Brain (organoid and tissue), 16 donors: ENCODE measurements at places on chromosomes 5 and 9. TPM values are rescaled to one million over a fixed set of nuclear protein-coding genes. Genes with fewer than 3 reads are reported as not detected.

The APC gene
- polyA plus RNA-seq: 9.2 TPM

The FKTN gene
- polyA plus RNA-seq: 4.5 TPM

DNA sequence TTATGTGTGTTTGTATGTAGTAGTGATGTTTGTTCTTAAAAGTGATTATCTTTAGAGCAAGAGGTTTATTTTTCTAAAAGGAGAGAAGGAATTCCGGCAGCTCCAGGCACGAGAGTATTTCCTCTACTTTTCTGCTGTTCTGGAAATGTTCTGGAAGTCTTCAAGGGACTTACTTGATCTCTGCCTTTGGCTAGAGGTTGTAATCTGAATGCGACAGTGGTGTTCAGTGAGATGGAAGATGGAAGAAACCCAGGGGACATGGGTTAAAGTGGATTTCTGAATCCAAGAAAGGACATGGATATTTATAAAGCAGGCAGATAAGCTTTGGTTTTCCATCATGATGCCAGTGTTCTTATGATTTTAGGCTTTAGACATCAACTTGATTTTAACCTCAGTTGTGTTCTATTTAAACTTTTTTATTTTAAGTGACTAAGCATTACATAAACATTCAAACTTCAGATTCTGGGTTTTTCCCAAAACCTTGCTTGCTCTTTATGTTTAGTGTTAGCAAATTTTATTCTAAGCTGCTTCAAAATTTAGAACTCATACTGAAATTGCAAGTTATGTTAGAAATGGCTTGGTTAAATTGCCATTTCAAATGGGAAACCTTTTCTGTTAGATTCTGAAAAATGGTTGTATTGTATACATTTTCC lies 3.6 kb downstream of the GPR21 start:
- DNase-seq: peak; percentile 51

- no peak for DNase-seq
Observed at GRCh38 chr5:173845321-173845720, 42.8 kb upstream of the CPEB4 start.

GRCh38 chr9:37464426-37465248 lies 613 bp downstream of the ZBTB5 start:
- peak; percentile 78 for DNase-seq
